ENCODE measurements at places on chromosomes 6 and 20.

- DNase-seq: no peak
Measured at GRCh38 chr6:126625019-126625418, 285.1 kb downstream of the CENPW start.

DNA sequence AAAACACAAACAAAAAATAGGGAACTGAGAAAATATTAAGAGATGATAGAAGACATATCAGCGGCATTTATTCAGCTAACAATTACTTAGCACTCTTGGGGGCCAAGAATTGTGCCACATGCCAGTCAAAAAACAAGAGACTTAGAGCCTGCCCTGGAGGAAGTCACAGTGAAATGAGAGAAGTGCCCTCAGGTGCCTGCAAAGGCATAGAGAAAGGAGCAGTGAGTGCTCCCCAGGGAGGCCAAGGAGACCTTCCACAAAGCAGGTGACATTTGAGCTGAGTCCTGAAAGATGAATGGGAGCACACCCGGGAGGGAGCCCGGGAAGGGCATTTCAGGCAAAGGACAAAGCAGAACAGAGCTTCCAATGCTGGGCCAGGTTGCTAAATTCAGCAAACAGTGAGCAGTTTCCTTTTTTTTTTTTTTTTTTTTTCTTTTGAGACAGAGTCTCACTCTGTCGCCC is 184.7 kb upstream of the JARID2 start:
- DNase-seq: no peak

DNA sequence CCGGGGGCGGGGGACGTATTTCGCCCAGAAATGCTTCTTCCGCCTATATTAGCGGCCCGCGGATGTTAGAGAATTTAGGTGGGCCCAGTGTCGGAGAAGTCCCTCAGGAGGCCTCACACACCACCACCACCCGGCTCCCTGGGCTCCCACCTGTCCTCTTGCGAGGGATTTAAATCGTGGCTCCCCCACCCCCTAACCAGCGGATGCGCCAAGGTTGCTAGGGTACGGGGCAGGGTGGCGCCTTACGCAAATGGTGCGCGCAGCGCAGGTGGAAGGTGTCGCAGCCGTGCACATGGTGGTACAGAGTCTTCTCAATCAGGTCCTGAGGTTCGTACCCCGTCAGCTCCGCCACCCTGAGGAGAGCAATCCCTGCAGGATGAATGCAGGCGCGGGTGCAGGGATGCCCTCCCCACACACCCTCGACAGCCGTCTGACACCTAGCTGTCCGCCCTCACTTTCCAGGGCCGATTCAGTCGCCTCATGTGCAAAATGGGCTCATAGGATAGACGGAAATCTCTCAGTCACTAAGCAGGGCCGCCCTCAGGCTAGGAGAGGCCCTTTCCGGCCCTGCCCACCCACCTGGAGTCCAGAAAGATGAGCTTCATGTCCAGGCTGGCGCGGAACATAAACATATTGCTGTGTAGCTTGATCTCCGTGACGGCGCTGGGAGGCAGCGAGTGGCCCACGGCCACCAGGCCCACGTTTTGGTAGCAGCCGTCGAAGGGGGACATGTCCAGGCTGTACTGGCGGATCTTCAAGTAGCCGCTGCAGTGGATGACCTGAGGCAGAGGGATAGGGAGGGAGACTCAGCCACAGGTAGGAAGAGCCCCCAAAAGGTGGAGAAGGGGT is 16.6 kb downstream of the SIM1 start:
- no peak for DNase-seq

DNA sequence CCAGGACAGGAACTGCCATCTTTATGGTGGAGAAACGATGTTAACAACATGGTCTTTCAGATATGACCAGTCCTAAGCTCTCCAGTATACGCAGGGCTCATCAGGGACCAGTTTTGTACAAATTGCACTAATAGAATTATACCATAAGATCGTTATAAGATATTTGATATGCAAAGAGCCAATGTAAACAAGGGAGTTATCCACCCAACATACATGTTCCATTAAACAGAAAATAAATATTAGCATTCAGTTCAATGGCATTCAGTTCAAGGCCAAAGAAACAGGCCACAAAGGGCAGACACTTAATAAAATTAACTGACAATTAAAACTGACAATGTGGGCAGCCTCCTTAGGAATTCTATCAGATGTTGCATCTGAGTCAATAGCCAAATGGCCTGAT is 2.6 kb downstream of the GFOD1 start:
- DNase-seq: no peak

- DNase-seq: no peak
Measured at GRCh38 chr6:28816339-28816908, 107.4 kb downstream of the TRIM27 start.

DNA sequence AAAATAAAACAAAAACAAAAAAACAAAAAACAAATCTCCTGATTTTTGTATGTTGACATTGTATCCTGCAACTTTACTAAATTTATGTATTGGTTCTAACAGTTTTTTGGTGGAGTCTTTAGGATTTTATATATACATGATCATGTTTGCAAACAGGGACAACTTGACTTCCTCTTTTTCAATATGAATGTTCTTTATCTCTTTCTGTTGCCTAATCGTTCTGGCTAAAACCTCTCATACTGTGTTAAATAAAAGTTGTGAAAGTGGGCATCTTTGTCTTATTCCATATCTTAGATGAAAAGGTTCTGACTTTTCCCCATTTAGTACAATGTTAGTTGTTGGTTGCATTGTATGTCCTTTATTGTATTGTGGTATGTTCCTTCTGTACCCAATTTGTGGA is 261.7 kb upstream of the NOX3 start:
- DNase-seq: no peak

GRCh38 chr6:37695857-37696219 is 1.8 kb downstream of the MDGA1 start:
- DNase-seq: no peak

GRCh38 chr6:7008451-7008988 is 99.2 kb upstream of the RREB1 start:
- DNase-seq: no peak

DNA sequence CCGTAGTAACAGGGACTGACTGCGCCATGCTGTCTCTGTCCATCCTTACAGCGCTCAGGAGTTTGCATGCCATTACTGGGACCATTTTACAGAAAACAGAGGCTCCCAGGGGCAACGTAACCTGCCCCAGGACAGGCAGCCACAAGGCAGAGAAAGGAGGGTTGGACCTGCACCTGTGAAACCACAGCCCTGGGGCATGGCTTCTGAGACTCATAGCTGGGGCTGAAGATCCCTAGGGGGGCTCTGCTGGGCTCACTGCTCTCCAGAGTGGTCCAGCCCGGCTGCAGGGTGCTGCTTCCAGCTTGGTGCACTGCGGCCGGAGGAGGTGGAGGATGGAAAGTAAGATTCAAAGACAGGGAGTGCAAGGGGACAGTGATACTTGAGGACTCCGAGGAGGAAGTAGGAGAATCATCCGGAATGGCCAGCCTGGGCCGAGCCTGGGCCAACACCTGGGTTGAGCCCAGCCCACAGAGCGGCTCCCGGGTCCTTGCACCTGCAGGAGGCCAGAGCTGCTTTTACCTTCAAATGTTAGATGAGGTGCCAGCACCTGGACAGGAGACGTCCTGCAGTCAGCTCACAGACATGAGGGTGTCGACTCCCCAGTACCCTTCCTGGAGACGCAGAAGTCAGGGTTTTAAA is 183.2 kb downstream of the CDH4 start:
- DNase-seq: no peak

GRCh38 chr6:137816133-137816579 is 50.9 kb upstream of the TNFAIP3 start:
- no peak for DNase-seq

GRCh38 chr6:39819676-39820075 is 27.5 kb downstream of the DAAM2 start:
- no peak for DNase-seq
